ENCODE measurements at places on chromosomes 16 and 17. TPM values are rescaled to one million over a fixed set of nuclear protein-coding genes. Genes with fewer than 3 reads are reported as not detected.

Gene ZSCAN10
- total RNA-seq: not detected

- DNase-seq: no peak
Measured at GRCh38 chr16:10067835-10068234, 114.4 kb downstream of the GRIN2A start.

DNA sequence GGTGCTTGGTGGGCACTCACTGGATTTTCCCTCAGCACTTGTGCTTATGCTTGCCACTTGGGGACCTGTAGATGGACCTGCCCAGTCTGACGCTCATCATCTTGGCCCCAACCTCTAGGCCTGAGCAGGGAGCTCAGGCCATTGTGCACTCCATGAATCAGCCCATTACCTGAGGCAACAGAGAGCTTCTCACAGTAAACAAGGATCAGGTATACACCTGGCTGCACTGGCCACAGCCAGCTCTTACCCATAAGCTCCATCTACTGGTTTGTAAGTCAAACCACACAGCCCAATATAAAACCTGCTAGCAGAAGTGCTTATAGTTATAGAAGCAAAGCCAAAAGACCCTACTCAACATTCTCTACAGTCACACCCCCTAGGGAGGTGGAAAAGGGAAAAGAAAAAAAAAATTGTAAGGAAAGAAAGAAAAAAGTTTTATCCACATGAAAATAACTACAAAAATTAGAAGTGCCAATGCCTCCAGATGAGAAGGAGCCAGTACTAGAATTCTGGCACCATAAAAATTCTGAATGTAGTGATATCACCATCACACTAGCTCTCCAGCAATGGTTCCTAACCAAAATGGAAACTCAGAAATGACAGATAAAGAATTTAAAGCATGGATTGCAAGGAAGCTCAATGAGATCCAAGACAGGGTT lies 87.8 kb upstream of the CDH5 start:
- DNase-seq: peak; percentile 41

Gene SHBG
- total RNA-seq: not detected

DNA sequence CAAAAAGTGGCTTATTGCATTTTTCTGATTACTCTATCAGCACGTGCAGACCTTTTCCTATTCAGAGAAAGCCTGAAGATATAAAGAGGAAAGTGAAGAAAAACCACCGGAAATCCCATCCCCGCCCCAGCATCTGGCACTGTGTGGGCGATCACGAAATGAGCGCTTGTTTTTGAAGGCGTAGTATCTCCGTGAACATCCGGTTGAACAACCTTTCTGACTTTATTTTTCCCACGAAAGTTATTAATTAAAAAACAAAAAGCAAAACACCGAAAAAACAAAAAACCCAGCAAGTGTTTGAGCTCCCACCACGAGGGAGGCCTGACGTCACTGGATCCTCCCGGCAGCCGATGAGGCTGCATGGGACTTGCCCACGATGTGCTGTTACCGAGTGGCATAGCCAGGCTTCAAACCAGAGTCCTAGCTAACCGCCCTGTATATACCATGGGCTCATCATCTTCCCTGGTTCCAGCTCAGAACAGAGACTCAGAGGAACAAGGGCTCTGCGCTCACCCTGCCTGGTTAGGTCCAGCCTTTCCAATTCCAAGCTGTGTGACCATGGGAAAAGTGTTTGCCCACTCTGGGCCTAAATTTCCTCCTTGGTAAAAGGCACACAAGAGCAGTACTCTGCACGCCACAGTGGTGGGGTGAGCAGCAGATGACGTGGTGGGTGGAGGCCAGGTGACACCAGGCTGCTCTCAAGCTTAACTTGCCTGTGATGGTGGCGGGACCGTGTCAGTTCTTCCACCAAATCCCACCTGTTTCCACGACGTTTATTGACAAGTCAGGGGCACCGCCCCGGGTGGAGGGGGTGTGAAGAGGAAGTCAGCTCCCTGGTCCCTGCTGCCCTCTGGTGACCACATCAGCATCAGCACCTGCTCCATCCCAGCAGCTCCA lies 34.3 kb upstream of the IL21R start:
- peak; percentile 84 for DNase-seq

- no peak for DNase-seq
Measured at GRCh38 chr17:28744104-28744971, 527 bp downstream of the TRAF4 start.

GRCh38 chr16:554640-555365 lies 5.4 kb upstream of the PRR35 start:
- peak; percentile 61 for DNase-seq

Gene WNT3
- total RNA-seq: 1.0 TPM

Gene DPEP1
- 0.75 TPM for total RNA-seq

Gene PRR11
- 1.0 TPM for total RNA-seq

Gene PABPN1L
- total RNA-seq: not detected

Gene AP1G1
- 117 TPM for total RNA-seq

DNA sequence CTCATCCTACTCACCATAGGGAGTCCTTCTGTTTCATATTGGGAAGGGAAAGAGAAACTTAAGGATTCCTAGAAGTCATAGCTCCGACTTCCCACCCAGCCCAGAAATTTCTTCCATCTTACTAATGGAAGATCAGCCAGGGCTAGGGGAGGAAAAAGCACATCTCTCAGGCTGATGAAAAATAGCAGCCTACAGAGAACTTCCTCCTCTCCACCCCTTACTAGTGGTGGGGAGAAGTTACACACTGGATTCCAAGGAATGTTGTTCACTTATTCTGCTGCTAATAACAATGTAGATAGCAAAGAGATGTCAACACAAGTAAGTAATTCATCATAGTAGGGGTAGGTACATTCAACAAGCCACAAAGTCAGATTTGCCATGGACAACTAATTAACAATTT lies 94.4 kb downstream of the SPACA3 start:
- DNase-seq: no peak

DNA sequence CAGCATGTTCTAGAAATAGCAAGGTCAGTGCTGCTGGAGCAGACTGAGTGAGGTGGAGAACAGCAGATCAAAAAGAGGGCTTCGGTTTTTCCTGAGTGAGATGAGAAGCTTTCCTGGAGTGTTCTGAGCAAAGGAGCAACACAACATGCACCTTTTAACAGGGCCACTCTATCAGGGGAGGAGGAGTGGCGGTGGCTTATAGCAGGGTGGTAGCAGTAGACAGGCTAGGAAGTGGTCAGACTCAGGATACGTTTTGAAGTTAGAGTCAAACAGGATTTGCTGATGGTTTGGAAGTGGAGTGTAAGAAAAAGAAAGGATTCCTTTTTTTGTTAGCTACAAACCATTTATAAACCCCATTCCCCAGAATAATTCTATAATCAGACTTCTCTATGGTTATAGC lies 12.5 kb downstream of the POLG2 start:
- no peak for DNase-seq

DNA sequence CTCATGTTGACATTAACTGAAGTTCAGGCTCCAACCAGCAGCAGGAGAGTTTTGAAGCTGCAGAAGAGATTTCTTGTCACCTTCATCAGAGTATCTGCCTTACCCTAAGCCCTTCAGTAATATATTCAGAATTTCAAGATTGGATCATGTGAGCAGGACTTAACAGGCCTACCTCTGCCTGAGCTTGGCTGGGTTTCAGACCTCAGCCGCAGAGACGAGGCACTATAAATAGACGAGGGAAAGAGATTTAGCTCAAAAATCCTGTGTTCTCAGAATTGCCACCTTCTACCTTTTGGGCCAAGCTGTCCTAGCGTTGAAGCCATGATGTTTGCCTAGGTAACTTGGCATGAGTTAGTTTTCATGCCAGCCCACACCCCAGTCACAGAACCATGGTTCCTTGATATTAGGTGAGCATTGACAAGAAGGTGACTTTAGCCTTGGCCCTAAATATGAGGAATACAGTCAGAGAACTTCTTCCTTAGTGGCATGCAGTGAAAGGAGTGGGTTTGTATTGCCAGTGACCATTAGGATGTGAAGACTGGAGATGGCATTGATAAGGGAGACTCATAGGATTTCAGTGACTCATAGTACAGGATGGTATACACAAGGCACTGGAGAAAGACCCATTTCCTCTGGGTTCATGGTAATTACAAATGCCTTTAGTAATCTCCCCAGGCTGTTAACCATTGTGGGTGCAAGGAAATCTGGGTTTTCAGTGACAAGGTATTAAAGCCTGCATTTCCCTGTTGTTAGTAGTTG lies 224.3 kb downstream of the MSI2 start:
- no peak for DNase-seq

DNA sequence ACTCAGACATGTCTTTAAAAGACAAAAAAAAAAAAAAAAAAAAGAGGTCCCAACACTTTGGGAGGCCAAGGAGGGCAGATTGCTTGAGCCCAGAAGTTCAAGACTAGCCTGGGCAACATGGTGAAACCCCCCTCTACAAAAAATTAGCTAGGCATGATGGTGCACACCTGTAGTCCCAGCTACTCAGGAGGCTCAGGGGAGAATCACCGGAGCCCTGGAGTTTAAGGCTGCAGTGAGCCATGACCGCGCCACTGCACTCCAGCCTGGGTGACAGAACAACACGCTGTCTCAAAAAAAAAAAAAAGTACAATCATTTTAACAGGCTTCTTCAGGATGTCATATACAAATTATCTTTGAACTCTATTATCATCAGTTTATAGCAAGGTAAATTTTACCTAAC lies 22.0 kb downstream of the C16orf87 start:
- DNase-seq: no peak

DNA sequence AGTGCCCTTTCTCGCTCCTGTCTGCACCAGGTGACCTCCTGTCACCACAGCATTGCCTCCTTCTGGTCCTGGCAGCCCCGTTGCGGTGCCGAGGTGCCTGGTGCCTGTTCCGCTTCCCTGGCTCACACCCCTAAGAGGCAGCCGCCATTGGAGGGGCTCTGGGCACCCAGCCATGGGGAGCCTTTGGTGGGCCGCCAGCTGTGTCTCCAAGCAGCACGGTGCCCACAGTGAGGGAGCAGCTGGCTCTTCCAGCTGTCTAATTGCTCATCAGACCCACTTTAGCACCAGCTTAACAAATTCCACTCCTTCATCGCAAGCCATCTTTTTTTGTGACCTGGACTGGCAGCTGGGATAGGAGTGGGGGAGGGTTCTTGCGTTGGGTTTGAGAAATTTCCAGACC lies 276.1 kb downstream of the SNX29 start:
- no peak for DNase-seq

DNA sequence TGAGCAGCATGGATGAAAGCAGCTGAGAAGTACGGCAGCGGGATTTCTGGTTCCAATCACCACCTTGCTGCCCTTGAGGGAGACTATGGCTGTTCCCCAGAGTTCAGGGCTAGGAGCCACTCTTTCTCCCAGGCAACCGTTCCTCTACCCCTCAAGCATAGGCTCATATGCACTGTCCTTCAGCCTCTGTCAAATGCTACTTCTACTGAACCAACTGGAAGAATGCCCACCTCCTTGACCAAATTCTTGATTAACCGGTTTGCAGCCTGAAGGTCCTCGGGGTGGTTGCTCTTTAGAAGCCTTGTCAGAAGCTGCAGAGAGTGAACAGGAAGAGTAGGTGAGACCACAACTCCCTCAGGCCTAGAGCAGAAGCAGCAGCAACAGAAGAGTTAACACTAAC lies 23.8 kb downstream of the GGA2 start:
- no peak for DNase-seq

GRCh38 chr16:1356061-1356900 lies 4.5 kb downstream of the GNPTG start:
- no peak for DNase-seq

DNA sequence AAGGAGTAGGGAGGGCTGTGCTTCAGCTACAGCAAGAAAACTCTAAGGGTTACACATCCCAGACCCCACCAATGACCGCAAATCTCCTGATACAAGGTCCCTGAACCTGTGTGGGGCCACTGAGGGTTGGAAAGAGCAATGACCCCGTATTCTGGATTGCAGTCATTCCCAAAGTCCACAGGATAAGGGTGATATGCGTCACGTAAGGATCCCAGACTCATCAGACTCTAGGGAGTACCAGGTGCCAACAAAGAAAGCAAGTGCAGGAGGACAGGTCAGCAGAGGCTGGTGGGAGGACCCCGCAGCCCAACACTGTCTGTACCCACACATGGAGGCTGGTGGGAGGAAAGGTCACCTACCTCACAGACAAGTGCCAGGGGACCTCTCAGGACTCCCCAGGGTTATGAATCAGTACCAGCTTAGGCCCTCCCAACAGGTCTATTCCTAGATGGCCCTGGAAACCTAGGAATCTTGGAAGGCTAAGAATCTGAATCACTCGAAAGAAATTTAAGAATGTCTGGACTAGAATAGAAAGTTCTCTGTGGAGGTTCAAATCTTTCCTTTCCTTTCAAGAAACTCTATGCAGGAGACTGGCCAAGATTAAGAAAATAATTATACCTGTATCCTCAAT lies 16.2 kb downstream of the PITPNA start:
- DNase-seq: no peak

Gene CENPX
- total RNA-seq: 58.5 TPM

GRCh38 chr17:29664743-29665480 lies 42.2 kb upstream of the CORO6 start:
- no peak for DNase-seq

Measured in ureter (tissue), 1 donor.